ENCODE measurements at places on chromosomes 1 and 21. TPM values are rescaled to one million over a fixed set of nuclear protein-coding genes. Genes with fewer than 3 reads are reported as not detected.

Gene ZMYND12
- total RNA-seq, result 0.27 TPM

Gene KCTD3
- total RNA-seq, result 42.2 TPM

Gene C8B
- total RNA-seq, result not detected

Gene SPRR1A
- not detected for total RNA-seq

Gene NR5A2
- 35.0 TPM for total RNA-seq

Gene KRTAP19-5
- not detected for total RNA-seq

Gene PPFIA4
- total RNA-seq, result 4.7 TPM

Gene NGF
- 2.6 TPM for total RNA-seq

Gene CDCA8
- total RNA-seq, result 10.1 TPM

Gene ITLN2
- 0.18 TPM for total RNA-seq

Gene CLEC20A
- not detected for total RNA-seq

Gene FAM72D
- 0.94 TPM for total RNA-seq
